ENCODE measurements at places on chromosomes 1 and 21. TPM values are rescaled to one million over a fixed set of nuclear protein-coding genes. Genes with fewer than 3 reads are reported as not detected.
A peak's percentile ranks its signal among the peaks of the same experiment; 100 is the strongest.

DNA sequence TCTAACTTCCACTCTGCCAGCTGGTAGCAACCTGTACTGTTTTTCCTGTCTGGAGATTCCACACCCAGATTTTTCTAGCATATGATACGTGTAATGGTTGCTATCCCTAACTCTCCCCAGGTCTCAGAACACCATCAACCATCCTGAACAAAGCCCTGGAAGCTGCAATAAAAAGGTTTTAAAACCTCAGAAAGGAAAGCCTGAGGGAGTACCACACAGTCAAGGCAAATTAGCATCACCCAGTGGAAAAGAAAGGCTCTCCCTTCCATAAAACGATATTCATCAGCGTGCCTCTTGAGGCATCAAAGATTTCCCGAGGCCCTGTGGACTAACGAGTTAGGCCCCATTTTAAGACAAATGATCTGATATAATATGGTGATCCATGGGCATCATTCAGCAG lies 421.0 kb downstream of the ADGRL2 start:
- no peak overlapping the region for H3K27ac ChIP-seq
- H3K4me1 ChIP-seq, result no peaks in the 10 kb centered on the region
- DNase-seq, result no peak
- H3K4me3 ChIP-seq, result no peak overlapping the region

GRCh38 chr1:155981266-155982088 lies 3.1 kb upstream of the ARHGEF2 start:
- peak overlapping the region; percentile 12 for H3K4me3 ChIP-seq
- H3K4me1 ChIP-seq, result peaks cover 20% of the 10 kb centered on the region
- DNase-seq, result no peak
- no peaks in the 10 kb centered on the region for H3K27me3 ChIP-seq
- H3K27ac ChIP-seq, result peak overlapping the region; percentile 96
- no peaks in the 10 kb centered on the region for H3K36me3 ChIP-seq

Gene CHI3L1
- total RNA-seq, result not detected

- H3K27ac ChIP-seq, result no peak overlapping the region
- H3K4me3 ChIP-seq, result no peak overlapping the region
- no peak for DNase-seq
- H3K36me3 ChIP-seq, result no peaks in the 10 kb centered on the region
Measured at GRCh38 chr1:56584910-56585528, 5.7 kb upstream of the PLPP3 start.

DNA sequence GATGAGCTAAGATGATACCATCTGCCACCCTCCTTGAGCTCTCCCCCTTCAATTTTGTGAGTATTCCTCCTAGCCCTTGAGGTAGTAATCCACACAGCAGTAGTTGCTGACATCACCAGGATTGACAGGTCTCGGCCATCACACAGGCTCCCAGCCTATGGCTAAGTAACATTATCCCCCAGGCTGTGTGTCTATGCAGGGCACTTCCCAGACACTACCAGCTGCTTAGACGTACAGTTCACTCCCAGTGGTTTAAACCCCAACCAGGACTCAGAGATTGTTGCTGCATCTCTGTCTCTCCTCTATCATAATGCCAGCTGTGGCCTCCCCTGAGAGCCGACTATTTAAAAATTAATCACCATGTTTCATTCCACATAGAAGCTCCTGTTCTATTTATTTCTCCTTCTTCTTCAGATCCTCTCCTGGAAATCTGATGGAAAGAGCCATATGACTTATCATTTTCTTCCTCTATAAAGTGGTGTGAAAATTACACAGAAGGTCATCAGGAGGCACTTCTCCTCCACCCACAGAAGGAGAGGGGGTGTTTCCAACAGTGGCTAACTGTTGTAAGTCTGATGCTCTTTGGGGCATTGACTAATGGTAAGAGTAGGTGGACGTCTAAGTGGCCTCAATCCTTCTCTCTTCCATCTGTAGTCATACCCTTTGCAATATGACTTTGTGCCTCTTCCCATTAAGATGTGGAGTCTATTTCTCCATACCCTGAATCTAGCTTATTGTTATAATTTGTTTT lies 396.3 kb downstream of the SETD4 start:
- no peak for DNase-seq
- no peaks in the 10 kb centered on the region for H3K27me3 ChIP-seq
- no peaks in the 10 kb centered on the region for H3K4me1 ChIP-seq

Gene TNFAIP8L2
- not detected for total RNA-seq

Gene ZNF697
- 6.3 TPM for total RNA-seq
